ENCODE measurements at places on chromosomes 3 and 15.
A peak's percentile ranks its signal among the peaks of the same experiment; 100 is the strongest.

DNA sequence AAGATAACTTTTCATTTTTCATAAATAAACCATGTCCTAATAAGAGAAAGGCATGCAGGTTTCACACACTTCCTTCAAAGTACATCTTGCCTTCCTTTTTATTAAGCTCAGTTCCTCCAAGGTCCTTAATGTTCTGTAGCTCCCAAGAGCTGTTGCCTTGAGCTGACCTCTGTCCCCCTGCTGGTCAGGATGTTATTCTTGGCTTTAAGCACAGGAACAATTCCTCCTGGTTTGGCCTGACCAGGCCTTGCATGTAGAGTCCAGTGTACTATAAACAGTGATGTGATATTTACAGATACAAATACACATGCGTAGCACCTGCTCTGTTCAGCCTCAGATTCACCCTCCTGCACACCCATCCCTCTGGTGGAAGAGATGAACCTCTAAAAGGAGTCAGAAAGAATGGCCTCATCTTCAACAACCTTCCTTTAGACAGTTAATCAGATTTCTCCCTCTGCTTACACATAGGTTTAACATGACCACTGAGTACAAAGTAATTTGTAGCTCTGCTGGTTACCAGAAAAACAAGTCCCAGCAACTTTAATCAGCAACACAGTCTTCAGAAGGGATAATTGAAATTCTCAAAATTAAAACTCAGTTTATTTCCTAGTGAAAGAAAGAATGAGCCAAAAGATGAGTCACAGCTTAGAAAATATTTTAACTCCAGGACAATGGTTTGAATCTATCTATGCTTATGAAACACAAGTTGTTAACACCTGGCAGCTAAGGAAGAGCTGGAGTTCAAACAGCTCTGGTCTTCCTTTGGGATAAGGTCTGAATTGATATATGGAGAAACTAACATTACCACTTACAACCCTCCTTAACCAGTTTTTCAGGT lies 46.5 kb downstream of the PTPN9 start:
- peak; percentile 84 for DNase-seq

DNA sequence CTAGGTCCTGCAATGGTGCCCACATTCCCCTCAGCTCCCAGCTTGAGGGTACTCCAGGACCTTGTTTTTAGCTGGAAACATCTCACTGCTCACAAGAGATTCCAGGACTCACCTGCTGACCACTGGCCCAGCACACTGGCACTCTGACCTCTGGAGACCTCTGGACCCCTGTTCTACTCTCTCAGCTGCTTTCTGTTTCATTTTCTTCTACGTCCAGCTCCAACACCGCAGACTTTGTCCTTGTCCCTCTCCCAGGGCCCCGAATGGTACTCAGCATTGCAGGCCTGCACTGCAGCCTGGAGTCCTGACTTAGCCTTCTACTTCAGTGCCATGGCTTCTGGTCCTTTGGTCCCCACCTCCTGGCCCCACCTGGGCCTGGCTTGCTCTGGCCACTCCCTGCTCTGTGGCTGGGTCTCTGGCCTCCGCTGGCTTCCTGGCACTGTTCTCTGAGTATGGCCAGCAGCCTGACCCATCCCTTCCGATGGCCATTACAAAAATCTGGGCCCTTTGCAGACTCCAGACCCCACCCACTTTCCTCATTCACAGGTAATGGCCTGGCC lies 27.9 kb downstream of the KY start:
- no peak for DNase-seq

DNA sequence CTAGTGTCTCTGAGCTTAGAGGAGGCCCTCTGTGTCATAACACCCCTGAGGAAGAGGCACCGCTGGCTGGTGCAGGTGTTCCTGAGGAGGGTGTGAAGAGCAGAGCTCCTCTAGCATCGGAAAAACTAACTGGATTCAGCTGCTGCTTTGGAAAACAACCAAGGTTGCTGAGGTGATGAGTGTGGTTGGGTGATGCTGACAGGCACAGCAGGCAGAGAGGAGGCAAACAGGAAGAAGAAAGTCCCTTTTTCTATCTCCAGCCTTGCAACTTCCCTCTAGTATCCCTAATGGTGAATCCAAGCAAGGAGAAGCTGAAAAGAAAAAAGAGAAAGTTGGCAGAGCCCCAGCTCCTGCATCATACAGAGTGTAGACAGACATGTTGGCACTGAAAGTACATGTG lies 3.8 kb upstream of the OR4F15 start:
- no peak for DNase-seq

DNA sequence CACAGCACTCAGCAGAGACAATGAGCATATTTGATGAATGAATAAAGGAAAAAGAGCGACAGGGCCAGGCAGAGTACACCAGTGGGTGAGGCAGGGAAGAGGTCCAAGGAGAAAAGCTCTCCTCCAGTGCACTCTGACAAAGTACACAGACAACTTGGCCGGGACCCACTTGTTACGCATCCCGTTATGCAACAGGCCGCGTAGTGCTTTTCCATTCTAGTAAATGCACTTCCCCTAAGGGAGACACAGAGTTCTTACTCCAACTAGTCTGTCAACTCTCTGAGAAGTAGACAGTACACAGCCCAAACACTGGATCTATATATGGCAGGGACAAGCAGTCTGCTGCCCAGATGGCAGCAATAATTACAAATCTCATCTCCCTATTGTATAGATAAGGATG lies 18.5 kb downstream of the LARP6 start:
- no peak for DNase-seq

- DNase-seq: peak; percentile 84
Measured at GRCh38 chr15:89399238-89400115, 64.9 kb upstream of the POLG start.

DNA sequence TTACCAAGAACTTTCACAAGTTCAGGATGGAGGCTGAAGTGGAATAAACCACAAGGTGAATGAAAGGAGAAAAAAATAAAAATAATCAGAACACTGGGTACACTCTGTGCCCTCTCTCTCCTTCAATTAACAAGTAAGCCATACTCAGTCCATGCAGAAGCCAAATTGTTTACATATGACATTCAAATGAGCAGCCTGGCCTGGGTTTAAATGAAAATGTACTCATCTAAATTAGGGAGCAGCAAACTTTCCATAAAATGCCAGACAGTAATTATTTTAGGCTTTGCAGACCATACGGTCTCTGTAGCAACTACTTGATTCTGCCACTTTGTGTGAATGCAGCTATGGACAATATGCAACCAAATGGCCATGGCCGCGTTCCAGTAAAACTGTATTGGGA lies 376.6 kb downstream of the MAGI1 start:
- no peak for DNase-seq

GRCh38 chr3:128969993-128970739 lies 23.7 kb downstream of the CFAP92 start:
- no peak for DNase-seq

GRCh38 chr3:4606911-4607310 lies 113.8 kb downstream of the ITPR1 start:
- DNase-seq: no peak

GRCh38 chr15:72042054-72042453 lies 75.9 kb downstream of the MYO9A start:
- no peak for DNase-seq

DNA sequence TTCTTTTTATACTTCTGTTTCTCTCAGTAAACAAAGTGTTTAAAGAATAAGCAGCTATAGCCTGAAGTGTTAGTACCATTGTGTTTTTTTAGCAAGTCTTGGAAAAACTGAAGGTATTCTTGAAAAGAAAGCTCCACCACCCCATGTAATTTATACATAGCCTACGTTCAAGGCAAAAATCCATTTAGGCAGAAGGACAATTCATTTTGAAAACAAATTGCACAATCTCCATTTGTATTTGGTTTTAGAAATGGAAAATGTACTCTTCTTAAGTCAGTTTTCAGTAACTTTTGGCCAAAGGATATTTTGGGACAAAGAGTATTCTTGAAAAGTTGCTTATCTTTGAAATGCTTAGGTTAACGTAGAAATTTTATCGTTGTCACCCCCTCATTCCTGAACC lies 34.5 kb downstream of the PTPRG start:
- no peak for DNase-seq

DNA sequence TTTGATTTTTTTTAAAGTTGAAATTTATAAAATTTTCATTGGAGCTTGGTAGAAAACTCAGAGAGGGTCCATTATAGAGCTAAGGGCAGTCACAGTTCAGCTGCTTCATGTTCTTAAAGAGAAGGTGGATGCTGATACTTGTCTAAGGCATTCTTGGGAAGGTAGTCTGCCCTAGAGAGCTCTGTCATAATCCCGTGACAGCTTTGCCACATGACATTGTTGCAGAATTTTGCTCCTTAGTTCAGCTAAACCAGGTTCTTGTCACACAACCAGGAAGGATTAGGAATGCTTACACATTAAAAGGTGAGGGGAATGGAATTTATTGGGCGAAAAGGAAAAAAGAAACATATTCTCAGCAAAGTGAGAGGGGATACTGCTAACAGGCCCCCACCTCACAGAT lies 130.9 kb downstream of the GMNC start:
- DNase-seq: no peak

DNA sequence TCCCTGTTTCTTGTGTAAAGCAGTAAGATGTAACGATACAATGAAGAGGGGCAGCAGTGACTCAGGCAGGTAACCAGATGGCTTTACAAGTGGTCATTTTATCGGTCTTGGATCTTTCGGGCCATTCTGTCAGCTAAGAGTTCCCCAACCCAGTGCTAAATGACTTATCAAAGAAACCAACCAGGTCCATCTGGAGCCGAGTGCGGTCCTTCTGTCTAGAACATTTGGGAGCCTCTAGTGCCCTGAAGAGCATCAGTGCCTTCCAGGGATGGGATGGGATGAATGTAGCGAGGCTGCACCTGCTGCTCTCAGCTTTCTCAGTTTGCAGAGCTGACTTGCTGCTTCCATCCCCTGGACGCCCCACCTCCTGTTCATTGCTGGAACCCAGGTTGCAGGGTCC lies 131.7 kb upstream of the AGBL1 start:
- no peak for DNase-seq

GRCh38 chr3:106837616-106838015 lies 539.6 kb upstream of the CCDC54 start:
- no peak for DNase-seq

GRCh38 chr15:100710222-100710621 lies 107.8 kb downstream of the ASB7 start:
- DNase-seq: no peak

- no peak for DNase-seq
Measured at GRCh38 chr3:178277605-178278004, 258.6 kb upstream of the KCNMB2 start.

All from A549 (cell line).